ENCODE measurements at places on chromosomes 1 and 21. TPM values are rescaled to one million over a fixed set of nuclear protein-coding genes. Genes with fewer than 3 reads are reported as not detected.
A peak's percentile ranks its signal among the peaks of the same experiment; 100 is the strongest.

DNA sequence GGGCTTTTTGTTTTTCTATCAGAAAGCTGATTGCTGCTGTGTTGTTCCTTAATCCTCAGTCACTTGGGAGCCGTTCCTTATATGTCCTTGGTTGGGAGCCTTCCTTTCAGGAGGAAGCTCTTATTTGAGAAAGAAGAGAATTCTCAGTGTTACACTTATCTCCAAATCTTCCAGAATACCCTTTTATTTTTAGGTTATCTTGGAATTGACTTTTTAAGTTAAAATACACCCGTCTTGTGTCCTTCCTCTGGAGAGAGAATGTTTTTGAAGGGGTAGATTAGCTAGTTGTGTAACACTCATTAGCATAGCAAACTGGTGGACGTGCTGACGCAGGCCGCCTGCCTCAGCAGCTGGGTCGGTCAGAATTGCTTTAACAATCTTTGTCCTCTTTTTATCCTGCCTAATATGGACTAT, 42.1 kb downstream of the LRRC8B start:
- H3K27me3 ChIP-seq, result no peaks in the 10 kb centered on the region
- H3K36me3 ChIP-seq, result no peaks in the 10 kb centered on the region
- no peak for DNase-seq
- no peak overlapping the region for H3K27ac ChIP-seq

The RGS4 gene
- 0.12 TPM for total RNA-seq

The ANGPTL1 gene
- total RNA-seq, result 1.2 TPM

DNA sequence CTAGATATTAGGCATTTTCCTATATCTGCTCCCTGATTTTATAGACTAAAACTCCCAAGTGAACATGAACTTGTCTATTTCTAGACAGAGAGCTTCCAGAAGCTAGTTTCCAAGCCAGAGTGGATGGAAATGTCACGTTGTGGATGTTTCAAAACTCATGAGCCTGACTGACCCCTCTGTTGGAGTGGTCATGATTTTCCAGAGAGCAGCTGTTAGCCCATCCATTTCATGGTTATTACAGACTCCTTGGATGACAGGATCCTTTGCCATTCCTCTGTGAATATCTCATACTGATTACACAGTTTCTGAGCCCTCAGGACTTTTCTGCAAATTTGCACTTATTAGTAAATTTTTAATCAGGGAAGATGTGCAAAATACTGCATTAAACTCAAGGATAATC, 76.8 kb upstream of the ATF3 start:
- H3K36me3 ChIP-seq, result no peaks in the 10 kb centered on the region
- no peak overlapping the region for H3K4me3 ChIP-seq
- peak; percentile 97 for DNase-seq
- H3K4me1 ChIP-seq, result peaks cover 70% of the 10 kb centered on the region
- no peaks in the 10 kb centered on the region for H3K27me3 ChIP-seq
- peak overlapping the region; percentile 98 for H3K27ac ChIP-seq

DNA sequence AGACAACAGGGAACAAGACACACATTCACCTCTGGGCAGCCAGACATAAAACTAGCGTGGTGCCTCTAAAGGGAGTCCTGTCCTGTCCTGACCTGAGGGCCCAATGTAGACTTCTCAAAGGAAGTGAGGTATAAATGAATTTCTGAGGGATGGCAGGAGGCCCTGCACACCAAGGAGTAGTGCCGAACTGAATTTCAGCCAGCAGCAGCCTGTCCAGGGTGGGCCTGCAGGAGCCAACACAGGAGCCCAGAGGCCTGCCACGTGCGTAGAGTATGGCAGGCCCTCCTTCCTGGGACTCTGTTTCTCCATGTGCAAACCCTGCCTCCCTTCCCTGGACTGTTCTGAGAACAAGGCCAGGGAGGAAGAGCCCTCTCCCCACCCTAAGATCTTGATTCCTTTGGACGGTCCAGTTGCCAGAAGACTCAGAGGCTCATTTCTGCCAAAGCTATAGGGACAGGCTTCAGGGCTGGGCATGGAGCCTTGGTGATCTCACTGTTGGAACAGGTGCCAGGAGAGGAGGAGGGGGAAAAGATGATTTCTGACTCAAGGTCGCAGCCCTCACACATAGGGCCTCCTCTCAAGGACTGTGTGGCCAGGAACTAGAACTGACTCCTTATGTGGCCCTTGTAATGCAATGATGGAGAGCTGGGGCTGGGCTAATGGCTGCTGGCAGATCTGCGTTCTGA, 1.8 kb upstream of the FABP3 start:
- no peaks in the 10 kb centered on the region for H3K27me3 ChIP-seq
- H3K4me1 ChIP-seq, result peaks cover 31% of the 10 kb centered on the region
- no peak overlapping the region for H3K4me3 ChIP-seq
- no peak overlapping the region for H3K27ac ChIP-seq
- DNase-seq, result peak; percentile 55

DNA sequence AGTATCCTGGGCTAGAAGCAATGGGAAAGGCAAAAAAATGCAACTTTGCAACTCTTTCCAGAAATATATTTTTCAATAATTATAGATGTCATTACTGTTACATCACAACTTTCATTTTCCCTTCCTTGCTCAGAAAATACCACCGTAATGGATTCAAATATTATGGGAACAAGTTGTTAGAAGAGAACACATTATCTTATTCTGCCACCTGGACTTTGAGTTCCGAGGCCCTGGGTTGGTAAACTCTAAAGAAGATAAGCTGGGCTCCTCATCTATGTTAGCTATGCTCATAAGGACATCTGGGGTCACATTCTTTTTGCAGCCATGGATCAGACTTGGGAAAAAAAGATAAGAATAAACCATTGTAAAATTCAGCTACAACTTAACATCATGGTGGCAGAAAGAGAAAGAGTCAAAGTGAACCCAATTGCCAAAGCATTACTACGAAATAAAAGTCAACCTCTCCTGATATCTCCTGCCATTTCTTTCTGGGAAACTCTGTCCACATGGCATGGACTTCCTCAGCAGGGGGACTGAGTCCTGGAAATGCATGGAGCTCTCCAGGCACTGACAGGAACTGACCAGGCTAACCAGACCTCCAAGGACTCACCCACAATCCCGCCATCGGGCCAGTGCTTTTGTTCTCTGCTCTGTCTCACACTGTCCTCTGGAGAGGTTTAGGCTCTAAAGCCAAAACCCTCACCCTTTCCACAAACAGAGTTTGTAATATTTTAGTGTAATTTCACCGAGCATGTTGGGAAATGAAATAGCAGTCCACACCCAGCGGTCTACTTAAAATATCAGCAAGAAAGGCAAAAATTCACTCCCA, 499.1 kb upstream of the RUNX1 start:
- H3K4me1 ChIP-seq, result 0 out of 2 replicates have a peak, but pooled peaks cover 2% of the 10 kb centered on the region
- H3K27ac ChIP-seq, result no peak overlapping the region
- no peak overlapping the region for H3K4me3 ChIP-seq
- DNase-seq, result no peak
- H3K27me3 ChIP-seq, result no peaks in the 10 kb centered on the region

DNA sequence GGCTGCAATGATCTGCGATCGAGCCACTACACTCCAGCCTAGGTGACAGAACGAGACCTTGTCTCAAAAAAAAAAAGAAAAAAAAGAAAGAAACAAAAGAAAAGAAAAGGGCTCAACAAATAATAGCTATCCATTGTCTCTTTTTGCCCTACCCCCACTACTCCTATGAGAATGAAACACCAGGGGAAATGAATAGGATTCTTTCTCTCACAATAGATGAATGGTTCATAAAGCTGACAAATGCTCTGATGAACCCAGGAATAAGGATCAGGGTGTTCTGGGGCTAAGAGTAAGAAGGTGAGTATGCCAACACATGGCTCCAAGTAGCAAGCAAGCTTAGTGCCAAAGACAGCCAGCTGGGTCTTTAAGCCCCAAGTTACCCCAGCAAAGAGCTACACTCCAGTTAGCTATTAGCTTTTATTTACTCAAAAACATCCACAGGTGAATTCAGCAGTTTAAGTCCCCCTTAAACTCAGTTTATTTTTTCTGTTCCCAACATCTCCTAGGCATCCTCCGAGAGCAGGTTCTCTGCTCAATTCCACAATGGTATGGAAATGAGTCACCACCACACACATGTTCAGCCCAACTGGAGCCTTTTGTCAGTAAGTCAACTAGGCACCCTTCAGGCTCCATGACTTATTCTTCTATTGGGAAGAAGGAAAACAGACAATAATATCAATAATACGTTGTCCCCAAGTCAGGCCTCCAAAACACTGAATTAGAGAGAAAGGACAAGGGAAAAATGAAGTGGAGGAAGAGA, 4.2 kb downstream of the ADORA3 start:
- H3K4me3 ChIP-seq, result no peak overlapping the region
- no peak for DNase-seq
- peaks cover 6% of the 10 kb centered on the region for H3K27me3 ChIP-seq
- no peaks in the 10 kb centered on the region for H3K36me3 ChIP-seq
- no peak overlapping the region for H3K27ac ChIP-seq
- no peaks in the 10 kb centered on the region for H3K4me1 ChIP-seq

The MCOLN2 gene
- 2.4 TPM for total RNA-seq

- H3K27ac ChIP-seq, result no peak overlapping the region
- peaks cover 40% of the 10 kb centered on the region for H3K36me3 ChIP-seq
- H3K4me3 ChIP-seq, result no peak overlapping the region
- no peaks in the 10 kb centered on the region for H3K27me3 ChIP-seq
- no peaks in the 10 kb centered on the region for H3K4me1 ChIP-seq
These were observed 49.8 kb downstream of the ACP6 start for GRCh38 chr1:147620543-147620942.

GRCh38 chr21:18620436-18620835, 216.9 kb upstream of the TMPRSS15 start:
- no peaks in the 10 kb centered on the region for H3K27me3 ChIP-seq
- H3K4me1 ChIP-seq, result no peaks in the 10 kb centered on the region
- no peak overlapping the region for H3K27ac ChIP-seq
- H3K4me3 ChIP-seq, result no peak overlapping the region

The PRPF38B gene
- 30.9 TPM for total RNA-seq

GRCh38 chr1:53274026-53274425, 35.7 kb upstream of the MAGOH start:
- no peaks in the 10 kb centered on the region for H3K4me1 ChIP-seq
- peaks cover 6% of the 10 kb centered on the region for H3K36me3 ChIP-seq
- H3K27me3 ChIP-seq, result no peaks in the 10 kb centered on the region
- no peak overlapping the region for H3K4me3 ChIP-seq
- no peak for DNase-seq

- H3K27ac ChIP-seq, result no peak overlapping the region
- H3K4me1 ChIP-seq, result no peaks in the 10 kb centered on the region
These were observed 62.1 kb downstream of the OLIG1 start for GRCh38 chr21:33132054-33132453.

DNA sequence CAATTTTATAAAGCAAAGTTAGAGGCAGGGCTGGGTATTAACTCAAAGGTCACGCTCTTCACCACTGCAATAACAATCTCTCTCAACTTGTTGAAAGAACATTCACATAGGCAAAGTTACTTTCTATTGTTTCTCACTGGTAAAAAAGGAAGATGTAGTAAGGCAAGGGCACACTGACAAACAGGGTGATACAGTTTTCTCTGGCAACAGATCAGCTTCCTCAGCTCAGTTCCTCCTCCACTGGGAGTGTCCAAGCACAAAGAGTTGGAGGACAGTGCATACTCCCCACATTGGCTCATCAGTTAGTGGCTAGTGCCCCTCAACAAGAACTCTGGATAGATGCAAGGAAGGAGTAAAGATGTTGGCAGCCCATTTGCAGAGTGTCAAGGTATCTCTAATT, 3.7 kb downstream of the PLPPR4 start:
- no peak overlapping the region for H3K27ac ChIP-seq
- no peaks in the 10 kb centered on the region for H3K36me3 ChIP-seq
- H3K4me3 ChIP-seq, result no peak overlapping the region
- no peak for DNase-seq

DNA sequence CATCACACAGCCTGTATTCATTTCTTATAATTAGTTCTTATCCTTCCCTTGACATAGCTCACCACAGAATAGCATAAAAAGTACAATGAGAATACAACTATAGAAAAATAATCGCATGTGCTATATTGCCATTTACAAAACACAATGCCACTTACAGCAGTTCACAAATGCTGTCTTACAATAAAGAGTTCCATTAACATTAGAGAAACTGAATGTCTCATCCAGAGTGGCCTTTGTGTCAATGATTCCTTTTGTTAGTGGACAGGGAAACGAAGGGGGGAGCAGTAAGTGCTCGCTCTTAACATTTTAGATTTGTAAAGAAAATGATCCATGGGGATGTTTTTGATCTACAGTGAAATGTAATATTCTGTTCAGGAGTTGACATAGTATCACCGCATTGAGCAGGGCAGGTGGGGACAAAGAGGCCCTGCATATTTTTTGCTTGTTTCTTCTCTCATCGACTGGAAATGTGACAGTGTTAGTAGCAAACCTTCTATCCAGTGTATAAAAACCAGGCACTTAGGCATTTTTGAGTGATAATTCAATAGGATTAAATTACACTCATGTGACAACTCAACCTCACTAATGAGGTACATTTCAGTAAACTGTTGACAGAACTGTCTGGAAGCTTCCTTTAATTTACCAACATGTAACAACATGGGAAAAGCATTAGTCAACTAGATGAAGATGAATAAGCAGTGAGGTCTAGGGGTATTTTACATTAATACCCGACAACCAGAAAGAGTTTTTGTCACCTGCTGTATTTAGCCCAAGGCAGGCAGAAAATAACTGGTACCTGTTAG, 35.6 kb upstream of the RRP15 start:
- no peak for DNase-seq
- H3K36me3 ChIP-seq, result no peaks in the 10 kb centered on the region

DNA sequence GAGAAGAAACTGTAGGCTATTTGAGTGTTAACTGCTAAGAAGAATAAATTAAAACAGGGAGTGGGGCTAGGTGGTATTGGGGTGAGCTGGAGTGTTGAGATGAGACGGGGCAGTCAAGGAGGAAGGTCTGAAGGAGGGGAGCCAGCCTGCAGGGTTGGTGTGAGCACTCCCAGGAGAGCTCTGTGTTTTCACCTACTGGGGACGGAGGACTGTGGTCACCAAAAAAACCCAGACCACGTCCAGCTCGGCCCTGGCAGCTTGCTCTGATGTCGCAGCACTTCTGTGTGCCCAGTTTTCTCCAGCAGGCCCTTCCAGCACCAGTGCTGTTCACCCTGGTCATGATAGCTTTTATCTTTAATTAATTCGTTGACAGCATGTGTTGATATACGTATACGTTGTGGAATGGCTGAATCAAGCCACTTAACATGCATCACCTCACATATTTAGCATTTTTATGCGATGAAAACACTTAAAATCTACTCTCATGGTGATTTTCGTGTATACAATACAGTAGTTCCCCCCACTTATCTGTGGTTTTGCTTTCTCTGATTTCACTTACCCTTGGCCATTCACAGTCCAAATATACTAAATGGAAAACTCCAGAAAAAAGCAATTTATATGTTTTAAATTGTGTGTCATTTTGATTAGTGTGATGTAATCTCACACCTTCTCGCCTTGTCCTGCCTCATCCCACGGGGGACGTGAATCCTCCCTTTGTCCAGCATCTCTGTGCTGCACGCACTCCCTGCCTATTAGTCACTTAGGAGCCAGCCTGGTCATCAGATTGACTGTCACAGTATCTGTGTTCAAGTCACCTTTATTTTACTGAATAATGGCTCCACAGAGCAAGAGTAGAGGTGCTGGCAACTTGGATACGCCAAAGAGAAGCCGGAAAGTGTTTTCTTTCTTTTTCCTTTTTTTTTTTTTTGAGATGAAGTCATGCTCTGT, 12.3 kb downstream of the FAM3B start:
- H3K27me3 ChIP-seq, result peaks cover under 1% of the 10 kb centered on the region
- DNase-seq, result no peak
- no peaks in the 10 kb centered on the region for H3K4me1 ChIP-seq
- no peak overlapping the region for H3K27ac ChIP-seq
- H3K36me3 ChIP-seq, result no peaks in the 10 kb centered on the region
- H3K4me3 ChIP-seq, result no peak overlapping the region
